ENCODE measurements at places on chromosomes 1 and 21. TPM values are rescaled to one million over a fixed set of nuclear protein-coding genes. Genes with fewer than 3 reads are reported as not detected.

The KRTAP10-2 gene
- polyA plus RNA-seq, result not detected

The ATAD3C gene
- 0.33 TPM for polyA plus RNA-seq

The S100A8 gene
- polyA plus RNA-seq, result not detected

The CASQ2 gene
- 998 TPM for polyA plus RNA-seq

The NCF2 gene
- polyA plus RNA-seq, result 6.7 TPM

The GPBP1L1 gene
- polyA plus RNA-seq, result 65.8 TPM

The OLFML2B gene
- not detected for polyA plus RNA-seq

The BTBD8 gene
- polyA plus RNA-seq, result 1.9 TPM

The TMEM81 gene
- polyA plus RNA-seq, result 2.1 TPM

The ALG6 gene
- 13.9 TPM for polyA plus RNA-seq

The SLC22A15 gene
- polyA plus RNA-seq, result 1.1 TPM

The CYP4A11 gene
- 0.50 TPM for polyA plus RNA-seq

The PGLYRP4 gene
- not detected for polyA plus RNA-seq

The EPHA2 gene
- 6.5 TPM for polyA plus RNA-seq

The SYT6 gene
- 1.8 TPM for polyA plus RNA-seq

The TMEM240 gene
- 6.5 TPM for polyA plus RNA-seq

The C1orf87 gene
- polyA plus RNA-seq, result 3.3 TPM

The MAN1C1 gene
- 14.3 TPM for polyA plus RNA-seq

The NDC1 gene
- not detected for polyA plus RNA-seq

The SLC45A3 gene
- 1.9 TPM for polyA plus RNA-seq

The NBPF4 gene
- not detected for polyA plus RNA-seq
